Activated CD8-positive, alpha-beta memory T cell treated with anti-CD3 and anti-CD28 coated beads for 1 hour (primary cell): ENCODE measurements at places on chromosomes 2 and 18.

GRCh38 chr18:80249217-80250093, 2.1 kb upstream of the PARD6G start:
- no peak for DNase-seq

GRCh38 chr2:70906439-70907005, 29.2 kb upstream of the ATP6V1B1 start:
- no peak for DNase-seq

GRCh38 chr18:59052965-59053820, 86.5 kb upstream of the SEC11C start:
- DNase-seq = no peak

DNA sequence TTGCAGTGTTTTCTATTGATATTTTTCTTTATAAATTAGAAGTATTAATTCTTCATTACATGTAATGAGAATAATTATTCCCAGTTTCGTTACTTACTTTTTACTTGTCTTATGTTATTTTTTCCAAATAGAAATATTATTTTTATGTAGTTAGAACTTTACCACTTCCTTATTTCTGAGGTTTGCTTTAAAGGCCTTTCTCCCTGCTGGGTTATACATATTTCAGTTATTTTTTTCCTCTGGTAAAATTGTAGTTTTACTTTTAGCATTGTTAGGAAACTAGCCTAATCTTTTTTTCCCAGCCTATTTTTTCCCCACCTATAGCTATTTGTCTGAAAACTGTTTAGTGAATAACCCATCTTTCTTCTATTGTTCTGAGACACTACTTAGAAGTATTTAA, 17.1 kb downstream of the RNF144A start:
- DNase-seq = no peak

- DNase-seq = no peak
These were observed 46.2 kb downstream of the IWS1 start for GRCh38 chr2:127479866-127480743.

DNA sequence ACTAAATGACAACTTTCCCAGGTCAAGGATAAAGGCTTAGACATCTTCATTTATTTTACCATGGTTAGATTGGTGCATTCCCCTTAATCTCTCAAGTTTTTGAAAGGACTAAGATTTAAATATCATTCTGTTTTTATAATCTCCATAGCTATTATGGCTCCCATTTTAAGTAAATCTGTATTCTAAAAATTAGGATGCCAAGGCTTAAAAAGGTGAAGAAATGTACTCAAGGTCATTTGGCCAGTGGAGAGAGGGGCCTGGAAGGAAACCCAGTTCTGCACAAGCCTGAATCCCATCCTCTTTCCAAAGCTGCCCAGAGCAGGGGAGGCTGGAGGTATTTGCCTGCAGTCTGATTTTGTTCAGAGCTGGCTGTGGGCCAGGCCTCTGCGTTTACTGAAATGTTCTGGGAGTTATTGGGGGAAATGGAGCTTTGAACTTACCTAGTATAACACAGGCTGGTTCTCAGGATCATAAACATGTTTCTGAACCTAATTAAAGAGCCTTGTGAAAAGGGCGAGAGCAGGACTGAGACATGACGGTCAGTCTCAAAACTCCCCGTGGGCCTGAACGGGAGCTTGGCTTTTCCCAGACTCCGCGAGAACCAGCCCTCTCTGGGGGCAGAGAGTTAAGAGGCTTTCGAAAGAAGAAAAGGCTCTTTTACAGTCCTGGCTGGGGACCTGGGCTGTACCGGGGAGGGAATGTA, 85.6 kb downstream of the DDX1 start:
- no peak for DNase-seq

GRCh38 chr2:135573620-135574019, 42.3 kb downstream of the R3HDM1 start:
- DNase-seq = no peak

- DNase-seq = no peak
These were observed 706 bp upstream of the BCL11A start for GRCh38 chr2:60554074-60554645.

DNA sequence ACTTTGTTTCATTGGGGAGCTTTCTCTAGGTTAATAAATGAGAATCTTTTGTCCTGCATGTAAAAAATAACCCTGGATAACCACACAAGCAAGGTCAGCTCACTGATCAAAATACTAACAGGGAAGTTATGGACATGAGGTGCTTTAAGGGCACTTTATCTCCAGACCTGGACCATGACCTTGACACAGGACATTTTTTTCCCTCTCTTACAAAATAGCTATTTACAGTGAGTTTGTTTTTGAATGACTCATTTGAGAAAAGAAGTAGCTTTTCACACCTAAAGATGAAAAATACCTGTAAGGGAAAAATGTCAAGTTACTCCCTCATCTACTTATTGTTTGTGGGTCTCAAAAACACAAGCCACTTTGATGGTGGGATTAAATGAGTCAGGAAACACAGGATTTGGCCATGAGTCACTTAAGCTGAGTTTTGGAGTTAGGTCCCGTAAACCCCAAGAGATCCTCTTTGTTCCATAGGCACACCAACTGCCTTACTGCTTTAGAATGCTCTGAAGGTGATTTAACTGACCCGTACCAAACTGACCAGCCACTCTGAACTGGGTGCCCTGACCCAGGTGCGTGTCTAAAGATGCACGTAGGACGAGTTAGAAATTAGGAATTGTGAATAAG, 479.3 kb upstream of the NXPH2 start:
- DNase-seq = no peak

DNA sequence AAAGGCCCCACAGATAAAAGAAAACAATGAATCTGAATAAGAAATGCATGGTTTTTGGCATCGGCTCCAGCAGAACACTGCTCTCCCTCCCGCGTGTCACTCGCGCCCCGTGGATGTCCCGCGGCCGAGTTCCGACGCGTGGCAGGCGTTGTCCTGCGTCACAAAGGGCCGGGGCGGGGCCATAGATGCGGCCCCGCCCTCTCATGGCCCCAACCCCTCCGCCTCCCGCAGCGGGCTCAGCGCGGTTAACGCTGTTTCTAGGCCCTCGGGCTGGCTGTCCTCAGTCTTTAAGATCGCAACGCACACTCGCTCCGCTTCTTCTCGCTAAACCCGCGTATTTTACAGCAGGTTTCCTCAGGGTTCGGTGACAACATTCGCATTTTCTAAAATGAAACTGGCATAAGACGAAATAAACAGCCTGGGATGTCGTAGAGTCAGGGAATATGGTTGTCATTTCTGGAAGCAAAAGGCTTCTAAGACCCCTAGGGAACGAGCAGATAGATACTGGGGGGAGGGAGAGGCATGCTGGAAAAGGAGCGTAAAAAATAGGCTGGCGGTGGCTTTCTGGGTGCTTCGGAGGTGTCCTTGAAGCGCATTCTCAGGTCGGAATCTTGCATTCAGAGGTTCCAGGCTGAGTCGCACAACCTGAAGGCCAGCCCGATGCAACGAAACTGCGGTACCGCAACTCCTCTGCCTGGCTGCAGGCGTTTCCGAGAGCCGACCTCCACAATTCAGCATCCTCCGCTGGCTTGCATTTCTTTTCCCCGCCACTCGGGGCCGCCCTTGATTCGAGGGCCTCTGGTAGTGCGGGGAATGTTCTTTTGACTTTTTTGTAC, at the start of gene FKBP7:
FKBP7 (minus strand) TSS at position 162 of the 836 bp plus-strand sequence; CDS start at position 61, 101 bp downstream.
- DNase-seq = peak; percentile 60

DNA sequence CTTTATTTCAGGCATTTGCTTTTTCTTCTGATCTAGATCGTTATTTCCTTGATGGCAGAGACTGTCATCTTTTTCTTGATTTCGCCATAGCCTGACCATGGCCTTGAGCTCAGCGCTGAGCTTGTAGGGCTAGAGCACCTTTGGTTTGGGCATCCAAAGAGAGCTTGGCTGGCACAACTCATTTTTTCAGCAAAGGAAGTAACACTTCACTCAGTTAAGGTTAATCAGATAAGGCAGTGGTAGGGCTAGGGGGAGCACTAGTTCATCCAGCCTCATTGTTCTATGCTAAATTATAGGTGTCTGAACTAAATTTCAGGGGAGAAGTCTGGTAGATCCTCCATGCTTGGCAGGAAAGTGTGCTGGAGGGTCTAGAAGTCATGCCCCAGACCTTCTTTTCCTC, 125.0 kb downstream of the SETBP1 start:
- no peak for DNase-seq

DNA sequence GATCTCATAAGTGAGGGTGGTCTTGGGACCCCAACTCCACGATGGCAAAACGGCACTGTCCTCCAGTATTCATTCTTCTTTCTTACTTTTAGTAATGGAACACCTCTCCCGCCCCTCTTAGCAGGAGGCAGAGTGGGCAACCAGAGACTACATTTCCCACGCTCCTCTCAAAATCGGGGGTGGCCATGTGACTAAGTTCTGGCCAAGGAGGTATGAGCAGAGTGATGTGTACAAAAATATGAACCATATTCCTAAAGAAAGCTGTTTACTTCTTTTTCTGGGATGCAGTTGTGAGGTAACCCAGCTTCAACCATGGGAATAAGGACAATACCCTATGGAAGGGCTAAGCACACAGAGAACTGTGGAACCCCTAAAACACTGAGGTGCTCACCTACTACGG, 12.8 kb downstream of the REV1 start:
- DNase-seq = no peak

GRCh38 chr2:48043746-48044145, 137.4 kb upstream of the FBXO11 start:
- no peak for DNase-seq

- DNase-seq = no peak
These were observed 27.3 kb downstream of the ITGAV start for GRCh38 chr2:186617148-186617547.

DNA sequence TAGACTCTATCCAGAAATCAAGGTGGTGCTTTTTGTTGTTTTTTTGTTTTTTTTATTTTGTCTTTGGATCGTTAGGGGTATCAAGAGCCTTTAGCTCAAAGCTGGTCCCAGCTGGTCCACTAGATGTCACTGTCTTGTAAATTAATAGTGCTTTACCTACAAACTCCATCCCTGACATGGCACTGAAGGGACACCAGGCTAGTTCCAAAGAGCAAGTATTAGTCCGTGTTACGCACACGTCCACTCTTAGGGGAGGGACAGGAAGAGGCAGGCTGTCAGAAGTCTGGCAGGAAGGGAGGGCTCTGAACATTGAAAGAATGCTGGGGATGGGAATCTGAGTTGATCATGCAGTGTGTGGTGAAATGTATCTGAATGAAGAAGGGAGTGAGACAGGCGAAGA, 85.9 kb upstream of the CCBE1 start:
- no peak for DNase-seq

GRCh38 chr18:10530002-10530401, 4.2 kb downstream of the NAPG start:
- DNase-seq = no peak

GRCh38 chr18:8359076-8359475, 250.2 kb upstream of the RAB12 start:
- no peak for DNase-seq

DNA sequence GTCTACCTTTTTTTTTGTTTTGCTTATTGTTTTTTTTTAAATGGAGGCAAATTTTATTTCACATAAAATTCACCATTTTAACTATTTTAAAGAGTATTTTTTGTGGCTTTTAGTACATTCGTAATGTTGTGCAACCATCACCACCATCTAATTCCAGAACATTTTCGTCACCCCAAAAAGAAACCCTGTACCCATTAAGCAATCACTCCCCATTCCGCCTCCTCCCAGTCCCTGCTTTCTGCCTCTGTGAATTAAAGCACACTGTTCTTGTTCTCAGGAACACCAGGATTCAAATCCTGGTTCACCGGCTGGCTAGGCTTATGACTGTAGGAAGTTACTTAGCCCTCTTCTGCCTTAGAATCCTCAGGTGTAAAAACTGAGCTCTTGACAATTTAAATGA, 36.9 kb upstream of the EPAS1 start:
- DNase-seq = no peak

DNA sequence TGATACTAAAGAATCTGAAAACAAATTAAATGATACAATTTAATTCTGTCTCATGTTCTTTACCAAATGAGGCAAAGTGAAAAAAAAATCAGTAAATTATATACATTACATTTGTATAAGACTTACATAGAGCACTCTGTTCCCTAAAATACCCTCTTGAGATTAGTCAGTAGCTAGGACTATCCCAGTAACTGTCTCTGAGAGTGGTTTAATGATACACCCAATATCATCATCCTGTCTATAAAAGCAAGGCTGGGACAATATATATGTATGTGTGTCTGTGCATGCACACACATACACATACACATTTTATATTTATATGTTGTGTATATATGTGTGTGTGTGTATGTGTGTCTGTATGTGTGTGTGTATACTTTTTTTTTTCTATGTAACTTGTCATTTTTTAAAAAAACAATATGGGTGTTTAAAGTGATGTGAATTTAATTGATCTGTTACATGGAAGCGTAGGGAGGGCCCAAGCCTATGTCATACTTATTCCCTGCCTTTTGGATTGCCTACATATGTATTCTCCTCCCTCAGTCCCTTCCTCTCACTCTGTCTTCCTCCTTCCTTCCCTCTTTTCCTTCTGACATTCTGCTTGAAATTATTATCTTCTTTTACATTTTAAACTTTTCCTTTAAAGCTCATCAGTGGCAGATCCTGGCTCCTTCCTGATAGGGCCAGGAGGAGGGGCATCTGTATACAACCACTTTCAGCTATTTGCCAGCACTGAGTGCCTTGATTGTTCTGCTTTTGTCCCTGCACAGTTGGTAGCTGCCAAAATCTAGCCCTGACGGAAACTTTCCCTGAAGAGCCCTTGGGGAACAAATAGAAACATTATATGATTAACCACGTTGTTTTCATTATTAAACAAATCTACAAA, 6.8 kb downstream of the ASXL3 start:
- no peak for DNase-seq

GRCh38 chr2:162370931-162371330, 27.0 kb downstream of the GCA start:
- no peak for DNase-seq

DNA sequence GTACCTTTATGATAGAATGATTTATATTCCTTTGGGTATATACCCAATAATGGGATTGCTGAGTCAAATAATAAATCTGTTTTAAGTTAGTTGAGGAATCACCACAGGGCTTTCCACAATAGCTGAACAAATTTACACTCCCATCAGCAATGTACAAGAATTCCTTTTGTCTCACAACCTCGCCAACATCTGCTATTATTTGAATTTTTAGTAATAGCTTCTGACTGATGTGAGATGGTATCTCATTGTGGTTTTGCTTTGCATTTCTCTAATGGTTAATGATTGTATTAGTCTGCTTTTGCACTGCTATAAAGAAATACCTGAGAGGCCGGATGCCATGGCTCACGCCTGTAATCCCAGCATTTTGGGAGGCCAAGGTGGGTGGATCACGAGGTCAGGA, 1387.6 kb upstream of the ACVR2A start:
- DNase-seq = no peak

- no peak for DNase-seq
These were observed 67.3 kb upstream of the UPP2 start for GRCh38 chr2:158034198-158034866.

GRCh38 chr18:34117319-34117718, 107.4 kb downstream of the NOL4 start:
- DNase-seq = no peak

DNA sequence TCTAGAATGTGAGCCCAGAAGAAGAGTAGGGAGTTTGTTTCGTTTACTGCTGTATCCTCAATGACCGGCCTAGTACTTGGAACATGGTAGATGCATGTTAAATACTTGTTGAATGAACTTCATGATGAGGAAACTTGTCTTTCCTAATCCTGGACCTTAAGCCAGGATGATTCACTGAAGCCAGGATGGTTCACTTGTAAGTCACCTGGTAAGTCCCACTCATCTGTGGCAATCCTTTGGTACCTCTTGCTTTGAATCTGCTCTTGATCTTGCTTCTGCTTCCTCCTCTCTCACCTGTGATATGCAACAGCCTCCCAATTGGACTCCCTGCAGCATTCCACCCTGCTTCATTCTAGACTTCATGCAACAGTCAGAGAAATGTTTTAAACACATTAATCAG, 43.6 kb downstream of the QPCT start:
- DNase-seq = no peak

- no peak for DNase-seq
These were observed 64.9 kb downstream of the FIGN start for GRCh38 chr2:163670929-163671328.
